ENCODE measurements at places on chromosomes 2 and 18.

- no peak for DNase-seq
These were observed 344.3 kb upstream of the RAB12 start for GRCh38 chr18:8264861-8265411.

GRCh38 chr2:109386004-109386695 is 227.6 kb downstream of the SEPTIN10 start:
- no peak for DNase-seq

- DNase-seq = peak; percentile 45
These were observed 32.4 kb upstream of the VIT start for GRCh38 chr2:36663851-36664695.

GRCh38 chr18:78741381-78742217 is 238.0 kb upstream of the SALL3 start:
- no peak for DNase-seq

GRCh38 chr18:51248685-51249084 is 51.2 kb upstream of the MEX3C start:
- no peak for DNase-seq

GRCh38 chr2:207482630-207483029 is 47.1 kb upstream of the CREB1 start:
- no peak for DNase-seq

- DNase-seq = no peak
These were observed 233.7 kb downstream of the CALCRL start for GRCh38 chr2:187214306-187214705.

- DNase-seq = no peak
These were observed 118.3 kb upstream of the NDUFV2 start for GRCh38 chr18:8984131-8984721.

DNA sequence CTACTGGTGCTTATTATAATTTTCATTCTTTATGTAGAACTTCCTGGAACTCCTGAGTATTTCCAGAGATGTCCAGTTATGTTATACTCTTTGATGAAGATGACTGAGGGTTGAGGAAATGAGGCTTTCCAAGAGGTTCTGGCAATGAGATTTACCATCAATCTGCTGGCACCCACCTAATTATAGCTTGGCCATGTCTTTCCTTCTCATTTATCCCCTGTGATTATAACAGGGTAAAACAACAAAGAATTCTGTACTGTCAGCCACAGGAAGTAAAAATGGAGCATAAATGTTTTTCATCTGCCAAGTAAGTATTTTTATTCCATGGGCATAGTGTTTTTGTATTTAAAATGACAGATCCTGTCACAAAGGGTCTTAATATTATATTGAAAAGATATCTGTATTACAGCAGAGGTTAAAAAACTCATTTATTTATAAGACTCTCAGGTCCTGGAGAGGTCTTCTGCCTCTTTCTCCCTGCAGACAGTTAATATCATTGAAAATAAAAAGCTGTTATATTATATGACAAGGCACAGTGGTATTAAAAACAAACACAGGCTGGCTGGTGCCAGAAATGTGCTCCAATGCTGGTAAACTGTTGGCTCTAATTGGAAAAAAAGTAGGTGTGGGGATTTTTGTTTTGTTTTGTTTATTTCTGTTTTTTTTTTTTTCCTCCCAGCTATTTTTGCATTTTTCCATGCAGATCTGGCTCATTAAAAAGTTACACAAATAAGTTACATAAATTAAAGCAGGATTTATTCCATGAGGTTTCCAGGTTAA is 1764.1 kb upstream of the CELF4 start:
- DNase-seq = no peak
